ENCODE measurements at places on chromosomes 2 and 18.

DNA sequence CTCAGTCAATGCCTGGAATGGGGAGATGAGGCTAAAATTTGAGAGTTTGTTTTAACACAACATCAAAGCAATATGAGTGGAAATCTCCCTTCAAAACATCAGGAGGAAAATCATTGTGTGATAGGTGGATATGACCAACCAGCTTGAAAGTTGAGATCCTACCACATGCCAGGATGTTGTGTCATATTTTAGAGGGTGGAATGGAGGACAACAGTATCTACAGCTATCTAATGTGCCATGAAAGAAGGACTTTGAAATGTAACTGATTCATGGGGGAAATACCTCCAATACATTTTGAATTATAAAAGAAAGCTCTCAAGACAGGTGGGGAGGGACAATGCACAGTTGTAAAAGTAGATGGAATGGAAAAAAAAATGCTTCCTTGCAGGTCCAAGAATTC lies 87.8 kb downstream of the SP100 start:
- DNase-seq: no peak

GRCh38 chr2:85731606-85732005 lies 22.2 kb upstream of the ATOH8 start:
- no peak for DNase-seq

DNA sequence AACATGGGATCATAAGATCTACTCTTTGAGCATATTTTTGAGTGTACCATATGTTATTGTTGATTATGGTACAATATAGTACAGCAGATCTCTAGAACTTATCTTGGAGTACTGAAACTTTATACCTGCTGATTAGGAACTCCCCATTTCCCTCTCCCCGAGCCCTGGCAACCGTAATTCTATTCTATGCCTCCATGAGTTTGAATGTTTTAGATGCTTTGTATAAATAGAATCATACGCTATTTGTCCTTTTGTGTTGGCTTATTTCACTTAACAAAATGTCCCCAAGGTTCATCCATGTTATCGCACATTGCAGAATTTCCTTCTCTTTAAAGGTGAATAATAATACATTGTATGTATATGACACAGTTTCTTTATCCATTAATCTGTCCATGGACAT lies 117.2 kb downstream of the PTPRM start:
- no peak for DNase-seq

GRCh38 chr18:63970809-63971205 lies 926 bp downstream of the SERPINB8 start:
- DNase-seq: no peak

GRCh38 chr2:34102339-34102738 lies 503.2 kb upstream of the FAM98A start:
- no peak for DNase-seq

GRCh38 chr18:74457043-74457724 lies at the start of gene DIPK1C:
Gene DIPK1C (minus strand): TSS chr18:74457308. CDS start chr18:74457259, 49 bp downstream.
- no peak for DNase-seq

- DNase-seq: no peak
Measured at GRCh38 chr2:228658998-228659397, 477.5 kb upstream of the SPHKAP start.

DNA sequence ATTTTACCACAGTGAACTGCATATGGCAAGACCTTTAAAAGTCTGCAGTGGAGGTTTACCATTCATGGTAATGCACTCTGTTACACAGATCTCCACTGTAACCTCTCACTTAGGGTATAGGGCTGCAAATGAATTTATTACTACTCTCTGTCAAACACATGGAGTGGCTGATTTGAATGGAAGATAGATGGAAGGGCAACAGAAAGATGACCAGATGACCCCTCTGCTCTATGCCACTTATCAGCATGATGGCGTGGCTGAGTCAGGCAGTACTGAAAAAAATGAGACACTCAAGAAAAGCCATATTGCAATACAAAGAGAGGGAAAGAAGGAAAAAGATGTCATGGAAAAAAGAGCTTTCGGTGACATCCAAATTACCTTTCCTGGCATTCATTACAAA lies 72.3 kb downstream of the ABCA12 start:
- DNase-seq: no peak

DNA sequence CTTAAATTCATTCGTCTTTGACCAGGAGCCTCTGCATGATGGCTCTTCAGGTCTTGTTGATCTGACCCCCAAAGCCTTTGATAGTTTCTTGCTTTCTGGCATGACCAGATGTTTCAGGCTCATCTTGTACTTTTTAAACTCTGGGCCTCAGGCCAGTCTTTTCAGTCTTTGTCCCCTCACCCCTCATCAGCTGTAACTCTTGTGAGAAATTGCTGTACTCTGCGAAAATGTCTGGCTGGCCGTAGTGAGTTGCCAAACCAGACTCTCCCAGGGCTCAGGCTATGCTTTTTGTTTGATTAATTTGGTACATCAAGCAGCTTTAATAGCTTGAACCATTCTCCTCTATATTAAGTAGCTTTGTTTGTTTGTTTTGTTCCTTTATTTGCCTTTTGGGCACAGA lies 75.9 kb downstream of the BABAM2 start:
- DNase-seq: no peak

DNA sequence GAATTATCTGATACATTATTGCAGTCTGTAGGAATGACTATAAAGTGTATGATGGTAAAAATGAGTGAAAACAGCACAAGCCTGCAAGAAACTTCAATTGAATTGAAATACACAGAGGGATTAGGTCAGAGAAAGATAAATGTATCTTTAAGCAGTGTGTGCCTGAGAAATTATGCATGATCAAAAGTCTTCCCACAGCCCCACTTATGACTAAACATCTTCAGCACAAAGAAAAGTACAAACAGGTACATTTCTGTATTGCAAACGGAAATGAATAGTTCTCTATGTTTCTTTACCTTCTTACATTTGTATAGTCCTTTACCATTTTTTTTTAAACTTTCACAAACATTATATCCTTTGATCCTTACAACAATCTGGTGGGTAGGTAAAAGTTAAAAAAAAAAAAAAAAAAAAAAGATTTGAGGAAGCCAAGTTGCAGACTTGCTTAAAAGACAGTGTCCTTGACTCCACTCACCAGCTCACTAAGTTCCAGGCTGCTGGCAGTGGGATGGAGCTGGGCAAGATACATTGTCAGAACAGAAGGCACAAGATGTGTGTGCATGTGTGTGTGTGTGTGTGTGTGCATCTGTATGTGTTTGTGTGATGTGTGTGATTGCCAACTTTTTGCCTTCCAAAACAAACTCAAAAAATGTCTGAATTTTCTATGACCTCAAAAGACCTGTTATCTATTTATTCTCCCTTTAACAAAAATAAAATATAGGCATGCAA lies 423.7 kb upstream of the ACVR2A start:
- DNase-seq: no peak

GRCh38 chr2:1633092-1633671 lies 111.1 kb downstream of the PXDN start:
- DNase-seq: no peak

DNA sequence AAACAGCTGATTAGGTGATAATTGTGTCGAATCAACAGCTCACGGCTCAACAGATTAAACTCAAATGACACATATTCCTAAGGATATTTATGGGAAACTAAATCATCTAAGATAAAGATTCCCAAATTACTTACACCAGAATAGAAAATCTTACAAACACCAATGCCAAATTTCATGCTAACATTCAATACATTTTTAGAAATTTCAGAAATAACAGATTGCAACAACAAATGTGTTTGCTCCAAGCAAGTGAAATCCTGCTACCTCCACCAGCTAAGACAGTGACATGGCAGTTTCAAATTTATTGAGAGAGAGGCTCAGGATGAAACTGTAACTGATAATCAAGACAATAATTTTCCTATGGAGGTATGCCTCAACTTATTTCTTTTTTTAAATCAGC lies 65.0 kb upstream of the EPB41L3 start:
- DNase-seq: no peak

GRCh38 chr2:52141076-52141475 lies 1109.1 kb upstream of the NRXN1 start:
- no peak for DNase-seq

- DNase-seq: no peak
Measured at GRCh38 chr2:861655-862354, 88.8 kb upstream of the SNTG2 start.

DNA sequence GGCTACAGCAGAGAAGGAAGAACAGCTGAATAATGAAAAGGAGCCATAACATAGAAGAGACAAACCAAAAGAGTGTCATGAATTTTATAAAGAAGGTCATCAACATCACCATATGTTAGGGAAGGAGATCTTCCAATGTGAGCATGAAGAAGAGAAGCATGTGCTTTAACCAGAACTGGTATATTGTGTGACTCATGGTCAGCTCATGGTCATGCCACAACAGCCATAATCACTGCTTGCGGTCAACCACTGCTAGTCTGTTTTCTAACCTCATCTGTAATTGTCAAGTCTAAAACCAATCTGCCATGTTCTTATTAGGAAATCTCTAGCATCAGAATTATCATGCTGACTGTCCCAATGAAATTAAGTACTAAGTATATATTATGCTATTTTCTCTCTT lies 204.1 kb upstream of the VRK2 start:
- DNase-seq: no peak

GRCh38 chr2:200159829-200160781 lies 146.4 kb upstream of the SPATS2L start:
- no peak for DNase-seq

Measured in NCI-H2029 treated with DMSO at 0.1 percent for 48 hours (cell line).